GM12864 (cell line): ENCODE measurements at places on chromosomes 11 and 22.
A peak's percentile ranks its signal among the peaks of the same experiment; 100 is the strongest.

GRCh38 chr11:64745521-64746328 is 1.8 kb upstream of the RASGRP2 start:
- no peak for DNase-seq

- DNase-seq, result no peak
These were observed 16.6 kb upstream of the BCR start for GRCh38 chr22:23163665-23164064.

DNA sequence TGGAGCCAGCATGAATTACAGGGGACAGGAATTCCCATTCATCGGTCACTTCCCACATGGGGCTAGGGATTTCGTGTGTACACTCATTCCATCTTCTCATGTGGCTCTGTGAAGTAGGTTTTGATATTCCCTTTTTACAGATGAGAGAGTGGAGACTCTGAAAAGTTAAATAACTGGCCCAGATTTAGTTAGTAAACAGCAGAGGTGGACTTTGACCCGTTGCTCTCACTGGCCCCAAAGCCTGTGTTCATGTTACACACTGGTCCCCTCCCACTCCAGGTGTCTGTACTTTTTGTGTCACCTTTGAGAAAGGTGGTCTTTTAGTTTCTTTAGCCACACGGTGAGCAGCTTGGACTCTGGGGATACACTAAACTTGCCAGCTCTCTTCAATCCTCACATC is 108.5 kb downstream of the MICAL2 start:
- no peak for DNase-seq

DNA sequence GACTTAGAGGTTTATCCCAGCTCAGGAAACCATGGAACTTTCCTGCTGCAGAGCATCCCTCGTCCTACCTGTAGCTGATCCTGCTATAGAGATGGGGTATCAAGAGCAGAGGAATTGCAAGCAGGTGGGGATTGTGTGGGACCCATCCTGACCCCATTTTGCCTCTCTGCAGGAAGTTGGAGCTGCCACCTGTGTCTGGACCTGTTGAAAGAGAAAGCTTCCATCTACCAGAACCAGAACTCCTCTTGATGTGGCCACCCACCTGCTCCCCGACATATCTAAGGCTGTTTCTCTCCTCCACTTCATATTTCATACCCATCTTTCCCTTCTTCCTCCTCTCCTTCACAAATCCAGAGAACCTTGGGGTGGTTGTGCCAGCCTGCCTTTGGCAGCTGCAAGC is 3.0 kb upstream of the TIGD3 start:
- DNase-seq, result no peak

DNA sequence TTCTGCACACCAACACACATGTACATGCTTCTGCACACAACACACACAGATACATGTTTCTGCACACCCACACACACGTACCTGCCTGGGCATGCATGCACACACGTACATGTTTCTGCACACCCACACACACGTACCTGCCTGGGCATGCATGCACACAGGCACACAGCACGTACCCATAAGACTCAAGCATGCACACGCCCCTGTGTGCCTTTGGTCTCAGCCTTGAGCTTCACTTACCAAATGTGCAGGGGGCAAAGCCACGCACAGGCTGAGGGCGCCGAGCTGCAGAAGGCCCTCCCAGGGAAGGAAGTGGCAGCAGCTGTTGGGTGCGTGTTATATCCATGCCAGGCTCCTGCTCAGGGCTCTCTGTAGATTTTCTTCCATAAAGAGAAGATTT is 34.7 kb upstream of the SMIM38 start:
- DNase-seq, result no peak

- no peak for DNase-seq
These were observed 4566.7 kb upstream of the OR11H1 start for GRCh38 chr22:10961043-10961860.

DNA sequence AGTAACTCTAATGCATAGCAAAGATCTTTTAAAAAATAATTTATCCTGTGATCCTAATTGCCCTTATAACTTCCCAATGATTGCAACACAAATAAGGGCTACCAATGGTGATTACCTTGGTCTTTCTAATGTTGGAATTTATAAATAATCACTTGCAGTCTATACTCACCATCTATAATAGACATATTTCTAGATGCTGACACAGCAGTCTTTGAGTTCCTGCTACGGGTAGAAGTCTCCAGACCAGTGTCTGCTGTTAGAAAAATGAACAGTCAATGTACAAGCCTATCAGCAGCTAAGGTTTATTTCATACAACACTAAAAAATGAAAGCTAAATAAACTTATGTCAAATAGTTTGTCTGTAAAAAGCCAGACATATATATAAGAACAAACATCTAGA is 44.4 kb upstream of the GPR83 start:
- no peak for DNase-seq

- no peak for DNase-seq
These were observed 37.7 kb upstream of the ANO1 start for GRCh38 chr11:70040452-70040851.

DNA sequence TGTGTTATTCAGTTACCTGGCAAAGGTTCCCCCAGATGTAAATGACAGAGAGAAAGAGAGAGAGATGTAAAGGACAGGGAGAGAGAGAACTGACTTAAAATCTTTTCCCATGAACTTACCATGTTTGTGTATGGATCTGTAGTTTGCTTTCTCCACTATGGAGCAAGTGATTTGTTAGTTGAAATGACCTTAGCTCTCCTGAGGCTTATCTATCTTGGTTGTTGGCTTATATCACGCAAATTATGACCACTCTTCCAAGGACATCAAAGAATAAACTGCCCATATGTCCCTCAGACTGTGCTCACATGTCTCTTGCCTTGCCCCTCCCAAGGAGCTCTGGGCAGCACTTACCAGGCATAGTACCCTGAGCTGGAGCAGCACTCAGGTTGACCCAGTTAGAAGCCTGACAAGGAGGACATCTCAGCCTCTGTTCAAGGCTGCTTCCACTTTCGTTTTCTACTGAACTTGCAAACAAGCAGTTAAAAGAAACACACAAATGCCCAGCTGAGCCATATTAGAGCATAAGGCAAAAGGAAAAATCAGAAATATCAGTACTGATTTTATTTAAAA is 95.3 kb upstream of the RCN1 start:
- DNase-seq, result peak; percentile 24

GRCh38 chr22:50626850-50627641 is 906 bp downstream of the ARSA start:
- no peak for DNase-seq

- no peak for DNase-seq
These were observed 17.9 kb downstream of the GNAZ start for GRCh38 chr22:23088199-23088604.

DNA sequence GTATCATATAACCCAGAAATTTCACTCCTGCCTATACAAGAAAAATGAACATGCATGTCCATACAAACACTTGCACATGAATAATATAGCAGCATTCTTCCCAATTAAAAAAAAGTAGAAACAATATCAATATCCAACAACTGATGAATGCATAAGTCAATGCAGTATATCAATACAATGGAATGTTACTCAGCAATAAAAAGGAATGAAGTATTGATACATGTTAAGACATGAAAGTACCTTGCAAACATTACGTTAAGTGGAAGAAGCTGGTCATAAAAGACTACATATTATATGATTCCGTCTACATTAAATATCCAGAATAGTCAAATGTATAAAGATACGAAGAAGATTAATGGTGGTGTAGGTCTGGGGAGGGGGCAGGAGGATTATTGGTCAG is 73.9 kb upstream of the DRD2 start:
- DNase-seq, result no peak

GRCh38 chr22:42272431-42272999 is 2.1 kb upstream of the TCF20 start:
- no peak for DNase-seq

DNA sequence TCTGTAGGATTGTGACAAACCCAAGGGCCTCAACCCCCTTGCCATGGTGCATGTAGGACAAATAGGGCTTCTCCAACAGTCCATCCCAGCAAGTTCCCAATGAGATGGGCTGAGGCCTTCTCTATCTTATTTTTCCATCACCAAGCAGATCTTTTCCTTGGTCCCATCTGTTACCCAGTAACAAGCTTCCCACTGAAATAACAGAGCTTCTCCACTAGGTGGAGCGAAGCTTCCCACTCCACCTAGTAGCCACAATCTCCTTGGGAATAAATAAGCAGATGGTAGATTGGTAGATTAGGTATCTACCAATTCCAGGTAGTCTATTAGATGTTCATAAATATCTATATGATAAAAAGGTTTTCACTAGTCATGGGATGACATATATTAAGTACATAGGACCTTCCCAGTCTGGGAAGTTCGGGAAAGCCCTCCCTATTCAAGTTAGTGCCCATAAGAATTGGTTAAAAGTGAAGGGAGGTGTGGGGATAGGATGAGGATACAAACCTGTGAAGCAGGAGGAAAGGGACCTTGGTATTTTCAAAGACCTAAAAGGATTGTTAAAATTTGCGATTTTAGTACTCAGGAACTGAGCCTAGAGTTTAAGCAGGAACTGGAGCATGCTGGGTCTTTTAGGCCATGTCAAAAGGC is 5.9 kb upstream of the OR52L1 start:
- no peak for DNase-seq

GRCh38 chr22:26023104-26023775 is 146.0 kb upstream of the SEZ6L start:
- DNase-seq, result no peak

- no peak for DNase-seq
These were observed 693 bp upstream of the PRR14L start for GRCh38 chr22:31750365-31751284.

DNA sequence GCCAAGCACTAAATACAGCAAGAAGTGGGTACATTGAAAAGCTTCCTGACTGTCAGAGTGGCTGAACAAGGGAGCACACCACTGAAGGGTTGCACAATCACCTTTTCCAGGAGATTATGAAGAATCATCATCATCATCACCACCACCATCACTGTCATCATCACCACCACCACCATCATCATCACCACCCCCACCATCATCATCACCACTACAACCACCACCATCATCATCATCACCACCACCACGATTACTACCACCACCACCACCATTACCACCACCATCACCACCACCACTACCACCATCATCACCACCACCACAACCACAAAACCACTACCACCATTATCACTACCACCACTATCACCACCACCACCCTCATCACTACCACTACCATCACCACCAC is 147.9 kb upstream of the TBCEL start:
- no peak for DNase-seq

- no peak for DNase-seq
These were observed 350.4 kb upstream of the B3GAT1 start for GRCh38 chr11:134762248-134763029.

GRCh38 chr22:30940685-30941362 is 27.8 kb downstream of the MORC2 start:
- DNase-seq, result no peak

DNA sequence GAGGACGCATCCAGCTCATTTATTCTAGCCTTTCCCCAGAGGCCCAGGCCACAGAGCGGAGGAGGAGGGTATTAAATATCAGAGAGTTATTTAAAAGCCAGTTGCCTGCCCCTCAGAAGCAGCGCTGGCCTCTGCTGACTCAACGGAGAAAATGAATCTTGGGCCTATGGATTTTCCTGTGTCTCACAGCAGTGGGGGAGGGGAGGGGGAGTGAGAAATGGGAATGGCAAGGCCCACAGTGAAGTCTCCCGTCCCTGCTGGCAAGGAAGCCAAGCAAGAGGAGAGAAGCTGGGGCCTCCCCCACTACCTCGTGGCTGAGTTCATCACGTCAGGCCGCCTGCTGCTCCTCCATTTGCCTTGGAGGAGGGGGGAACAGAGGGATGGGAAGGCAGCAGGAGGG is 4.5 kb upstream of the TPBGL start:
- no peak for DNase-seq

DNA sequence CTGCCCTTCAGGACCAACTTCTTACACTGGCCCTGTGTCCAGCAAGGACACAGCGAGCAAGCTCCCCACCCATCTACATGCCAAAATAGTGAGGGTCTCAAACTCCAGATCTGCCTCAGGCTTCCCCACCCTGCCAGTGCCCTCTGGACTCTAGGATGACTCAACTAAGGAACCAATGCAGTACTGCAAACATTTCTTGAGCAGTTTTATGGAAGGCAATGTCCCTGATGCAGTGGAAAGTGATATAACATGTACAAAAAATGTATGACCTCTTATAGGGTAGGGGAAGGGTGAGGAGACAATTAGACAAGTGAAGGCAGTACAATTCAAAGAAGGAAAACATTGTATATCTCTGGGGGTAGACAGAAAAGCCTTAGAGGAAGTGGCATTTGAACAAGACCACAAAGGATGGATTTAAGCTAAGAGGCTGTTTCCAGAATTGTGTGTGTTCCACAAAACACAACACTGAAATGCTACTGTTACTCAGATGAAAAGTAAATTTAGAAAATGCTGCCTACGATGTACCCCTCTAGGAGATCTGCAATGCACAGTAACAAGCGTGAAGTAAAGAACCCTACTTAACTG is 47.3 kb downstream of the RAB30 start:
- no peak for DNase-seq

DNA sequence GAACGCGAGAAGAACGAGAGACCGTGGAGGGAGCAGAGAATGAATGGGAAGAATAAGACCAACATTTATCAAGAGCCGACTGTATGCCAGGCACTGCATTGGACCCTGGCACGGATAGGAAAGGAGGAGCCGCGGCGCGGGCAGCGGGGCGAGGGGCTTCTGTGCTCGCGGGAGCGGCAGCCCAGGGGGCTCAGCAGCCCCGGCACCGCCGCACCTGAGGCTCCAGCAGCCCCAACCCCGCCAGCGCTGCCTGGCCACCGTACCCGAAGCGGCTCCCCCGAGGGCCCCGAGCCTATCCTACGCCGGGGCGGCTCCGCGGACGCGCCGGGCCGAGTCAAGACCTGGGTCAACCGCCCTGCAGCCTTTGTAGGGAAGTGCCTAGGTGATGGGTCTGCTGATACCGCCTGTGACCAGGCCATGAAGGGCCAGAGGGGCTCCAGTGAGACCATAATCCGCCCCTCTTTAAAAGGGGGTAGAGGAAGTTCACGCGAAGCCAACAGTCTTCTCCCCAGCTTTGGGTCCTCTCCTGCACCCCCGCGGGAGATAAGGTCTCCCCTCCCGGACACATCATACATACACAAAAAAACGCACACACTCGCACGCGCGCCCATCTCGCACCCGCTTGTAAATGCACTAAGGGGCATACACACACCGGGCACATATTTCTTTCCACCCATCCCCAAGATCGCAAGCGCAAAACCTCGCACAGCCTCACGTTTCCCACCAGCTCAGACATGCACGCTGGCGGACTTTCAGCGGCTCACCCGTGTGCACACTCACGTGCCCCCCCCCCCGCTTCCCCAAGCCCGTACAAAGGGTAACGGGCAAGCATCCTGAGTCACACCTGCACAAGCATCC is 935 bp upstream of the RTN4RL2 start:
- DNase-seq, result no peak

GRCh38 chr22:36986242-36986821 is 32.9 kb downstream of the TST start:
- no peak for DNase-seq

DNA sequence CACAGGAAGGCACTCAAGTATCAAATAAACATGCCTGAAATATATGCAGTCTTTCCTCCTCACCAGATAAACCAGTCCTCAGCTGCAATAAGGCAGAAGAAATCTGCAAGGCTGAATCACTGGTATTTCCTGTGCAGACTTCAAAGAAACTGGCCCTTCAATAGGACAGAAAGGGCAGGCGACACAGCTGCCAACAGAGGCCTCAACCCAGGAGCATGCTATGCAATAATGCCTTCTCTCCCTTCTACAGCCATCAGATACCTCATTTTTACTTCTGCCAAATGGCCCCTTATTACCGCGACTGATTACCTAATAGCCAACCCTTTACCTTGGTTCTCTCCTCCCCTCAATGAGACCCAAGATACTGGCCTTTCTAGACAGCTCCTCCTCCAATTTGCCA is 8.0 kb downstream of the NUMA1 start:
- no peak for DNase-seq

- DNase-seq, result no peak
These were observed 31.0 kb upstream of the XBP1 start for GRCh38 chr22:28831140-28832072.
